Cardiac septum (tissue), 1 donor: ENCODE measurements at places on chromosomes 16 and 17. TPM values are rescaled to one million over a fixed set of nuclear protein-coding genes. Genes with fewer than 3 reads are reported as not detected.

Gene KRTAP1-1
- total RNA-seq: not detected

Gene SHISA9
- total RNA-seq: 0.27 TPM

Gene DNASE1
- total RNA-seq: 6.9 TPM

Gene MYH2
- total RNA-seq: 0.22 TPM

Gene BANP
- total RNA-seq: 18.4 TPM

Gene TNFRSF17
- not detected for total RNA-seq

Gene RRAD
- 245 TPM for total RNA-seq

Gene MEOX1
- 19.8 TPM for total RNA-seq

Gene CLDN9
- total RNA-seq: 2.3 TPM

Gene VPS35L
- total RNA-seq: 30.1 TPM

Gene NEUROD2
- total RNA-seq: 0.08 TPM

Gene TGFB1I1
- total RNA-seq: 57.8 TPM

Gene TBC1D3
- not detected for total RNA-seq

Gene MYOCD
- total RNA-seq: 82.1 TPM

Gene CCL8
- total RNA-seq: 1.9 TPM
